ENCODE measurements at places on chromosomes 16 and 17.

DNA sequence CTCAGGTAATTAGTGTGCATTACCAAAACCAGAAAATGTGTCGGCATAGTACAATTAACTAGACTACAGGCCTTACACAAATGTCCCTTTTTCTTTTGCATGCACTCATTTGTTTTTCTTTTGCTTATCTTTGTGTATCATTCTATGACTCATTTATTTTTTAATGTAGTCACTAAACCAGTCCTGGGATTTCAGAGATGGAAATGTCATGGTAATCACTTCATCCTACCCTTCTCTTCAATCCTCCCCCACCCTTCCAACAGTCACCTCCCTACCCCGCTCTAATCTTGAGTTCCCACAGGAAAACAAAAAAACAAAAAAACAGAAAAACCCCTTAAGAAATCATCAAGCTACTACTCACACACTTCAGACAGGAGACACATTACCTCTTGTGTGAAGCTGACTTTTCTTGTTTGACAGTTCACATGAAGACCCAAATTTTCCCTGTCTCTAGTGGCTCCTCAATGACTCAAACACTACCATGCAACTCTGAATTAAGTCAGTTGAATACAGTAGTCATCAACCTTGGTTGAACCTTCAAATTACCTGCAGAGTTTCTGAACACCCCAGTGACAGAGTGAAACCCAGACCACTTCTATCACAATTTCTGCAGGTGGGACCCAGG is 242.4 kb upstream of the SALL1 start:
- H3K4me3 ChIP-seq, result no peak overlapping the region
- no peaks in the 10 kb centered on the region for H3K4me1 ChIP-seq
- no peak overlapping the region for H3K27ac ChIP-seq

GRCh38 chr17:55238931-55239297 is 25.8 kb upstream of the HLF start:
- H3K4me3 ChIP-seq, result peak overlapping the region; percentile 51
- peak overlapping the region; percentile 84 for H3K27ac ChIP-seq
- no peaks in the 10 kb centered on the region for H3K27me3 ChIP-seq
- H3K4me1 ChIP-seq, result peaks cover 22% of the 10 kb centered on the region

DNA sequence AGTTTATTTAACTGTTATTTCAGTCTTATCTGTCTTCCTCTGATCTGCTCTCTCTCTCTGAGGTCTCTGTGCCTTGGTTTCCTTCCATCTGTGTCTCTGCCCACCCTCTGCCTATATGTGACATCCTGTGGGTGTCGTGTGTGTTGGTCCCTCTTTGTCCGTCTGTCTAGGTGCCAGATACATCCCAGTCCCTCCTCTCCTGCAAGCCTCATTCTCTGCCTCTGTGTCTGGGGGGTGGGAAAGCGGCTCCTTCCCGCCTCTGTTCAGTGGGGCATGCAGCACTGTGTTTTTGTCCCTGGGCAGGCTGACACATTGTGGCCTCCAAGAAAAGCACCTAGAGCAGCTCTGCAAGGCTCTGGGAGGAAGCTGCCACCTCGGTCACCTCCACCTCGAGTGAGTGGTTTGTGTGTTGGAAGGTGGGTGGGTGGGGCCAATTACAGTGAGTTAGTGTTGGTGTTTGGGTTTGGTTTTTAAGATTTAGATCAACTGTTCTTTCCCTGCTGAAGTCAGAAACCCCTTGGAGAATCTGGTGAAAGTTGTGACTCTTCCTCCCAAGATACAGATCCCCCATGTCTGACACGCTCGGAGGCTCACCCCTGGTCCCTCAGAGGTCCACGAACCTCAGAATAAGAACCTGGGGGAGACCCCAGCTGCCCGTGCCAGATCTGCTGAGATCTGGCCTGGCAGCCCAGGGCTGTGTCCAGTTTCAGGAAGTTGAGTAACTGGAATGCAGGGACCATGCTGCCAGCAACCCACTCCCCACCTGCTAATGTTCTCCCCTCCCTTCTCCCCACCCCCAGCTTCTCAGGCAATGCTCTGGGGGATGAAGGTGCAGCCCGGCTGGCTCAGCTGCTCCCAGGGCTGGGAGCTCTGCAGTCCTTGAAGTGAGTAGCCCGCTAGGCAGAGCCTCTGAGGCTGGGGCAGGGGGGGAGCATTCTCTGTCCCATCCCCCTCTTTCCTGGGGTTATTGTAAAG is 50.9 kb upstream of the CPNE2 start:
- H3K4me1 ChIP-seq, result peaks cover 11% of the 10 kb centered on the region
- peaks cover 14% of the 10 kb centered on the region for H3K36me3 ChIP-seq
- DNase-seq, result no peak
- no peak overlapping the region for H3K27ac ChIP-seq
- H3K4me3 ChIP-seq, result no peak overlapping the region
- no peaks in the 10 kb centered on the region for H3K27me3 ChIP-seq

GRCh38 chr17:42531455-42532354 is 4.3 kb upstream of the NAGLU start:
- peak overlapping the region; percentile 85 for H3K27ac ChIP-seq
- H3K27me3 ChIP-seq, result no peaks in the 10 kb centered on the region
- peak overlapping the region; percentile 56 for H3K4me3 ChIP-seq

DNA sequence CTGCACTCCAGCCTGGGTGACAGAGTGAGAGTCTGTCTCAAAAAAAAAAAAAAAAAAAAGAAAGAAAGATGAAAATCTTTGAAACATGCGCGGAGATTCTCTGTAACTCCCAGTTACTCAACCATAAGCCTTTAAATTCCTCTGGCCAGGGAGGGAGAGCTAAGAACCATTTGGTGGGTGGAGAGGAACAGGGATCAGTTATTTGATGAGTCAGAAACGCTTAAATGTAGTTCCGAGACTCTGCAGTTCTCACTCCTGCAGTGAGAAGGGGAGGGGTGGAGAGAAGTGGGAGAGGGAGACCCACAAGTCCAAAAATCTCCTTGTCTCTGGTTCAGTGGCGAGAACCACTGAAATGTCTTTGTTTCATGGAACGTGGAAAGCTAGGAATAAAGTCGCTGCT is 266.7 kb downstream of the SOX9 start:
- H3K27ac ChIP-seq, result no peak overlapping the region
- no peaks in the 10 kb centered on the region for H3K27me3 ChIP-seq
- no peaks in the 10 kb centered on the region for H3K36me3 ChIP-seq
- H3K4me1 ChIP-seq, result no peaks in the 10 kb centered on the region
- DNase-seq, result no peak

DNA sequence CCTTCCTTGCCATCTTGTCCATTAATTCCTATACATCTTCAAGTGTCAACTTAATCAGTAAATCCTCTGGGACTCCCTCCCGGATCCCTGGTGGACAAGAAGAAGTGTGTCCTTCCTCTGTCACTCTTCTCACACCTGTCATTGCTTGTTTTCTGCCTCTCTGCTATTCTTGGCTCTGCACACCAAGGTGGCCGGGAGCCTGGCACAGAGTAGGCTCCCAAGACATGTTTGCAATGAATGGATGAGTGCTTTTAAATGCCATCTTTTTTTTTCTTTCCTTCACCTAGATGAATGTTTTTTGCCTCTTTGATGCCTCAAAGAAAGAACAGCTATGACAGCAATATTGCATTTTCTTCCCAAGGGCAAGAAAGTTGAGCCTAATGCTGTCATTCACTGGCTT is 58.0 kb upstream of the CLEC18A start:
- H3K27me3 ChIP-seq, result no peaks in the 10 kb centered on the region
- no peak overlapping the region for H3K4me3 ChIP-seq
- H3K27ac ChIP-seq, result no peak overlapping the region
- peaks cover 4% of the 10 kb centered on the region for H3K36me3 ChIP-seq
- peaks cover 18% of the 10 kb centered on the region for H3K4me1 ChIP-seq

GRCh38 chr16:89061590-89062380 is 31.9 kb upstream of the ACSF3 start:
- DNase-seq, result no peak
- no peak overlapping the region for H3K27ac ChIP-seq
- H3K4me3 ChIP-seq, result no peak overlapping the region
- no peaks in the 10 kb centered on the region for H3K4me1 ChIP-seq
- H3K36me3 ChIP-seq, result no peaks in the 10 kb centered on the region

GRCh38 chr17:42101513-42102292 is 3.4 kb upstream of the ZNF385C start:
- no peak overlapping the region for H3K4me3 ChIP-seq
- no peaks in the 10 kb centered on the region for H3K36me3 ChIP-seq
- peaks cover 6% of the 10 kb centered on the region for H3K27me3 ChIP-seq
- peak; percentile 83 for DNase-seq

All from sigmoid colon (tissue), 7 donors.